NCI-H526 treated with DMSO at 0.1 percent for 48 hours (cell line): ENCODE measurements at places on chromosomes 3 and 15.
A peak's percentile ranks its signal among the peaks of the same experiment; 100 is the strongest.

- DNase-seq, result no peak
Measured at GRCh38 chr3:106067711-106068110, 198.9 kb upstream of the CBLB start.

DNA sequence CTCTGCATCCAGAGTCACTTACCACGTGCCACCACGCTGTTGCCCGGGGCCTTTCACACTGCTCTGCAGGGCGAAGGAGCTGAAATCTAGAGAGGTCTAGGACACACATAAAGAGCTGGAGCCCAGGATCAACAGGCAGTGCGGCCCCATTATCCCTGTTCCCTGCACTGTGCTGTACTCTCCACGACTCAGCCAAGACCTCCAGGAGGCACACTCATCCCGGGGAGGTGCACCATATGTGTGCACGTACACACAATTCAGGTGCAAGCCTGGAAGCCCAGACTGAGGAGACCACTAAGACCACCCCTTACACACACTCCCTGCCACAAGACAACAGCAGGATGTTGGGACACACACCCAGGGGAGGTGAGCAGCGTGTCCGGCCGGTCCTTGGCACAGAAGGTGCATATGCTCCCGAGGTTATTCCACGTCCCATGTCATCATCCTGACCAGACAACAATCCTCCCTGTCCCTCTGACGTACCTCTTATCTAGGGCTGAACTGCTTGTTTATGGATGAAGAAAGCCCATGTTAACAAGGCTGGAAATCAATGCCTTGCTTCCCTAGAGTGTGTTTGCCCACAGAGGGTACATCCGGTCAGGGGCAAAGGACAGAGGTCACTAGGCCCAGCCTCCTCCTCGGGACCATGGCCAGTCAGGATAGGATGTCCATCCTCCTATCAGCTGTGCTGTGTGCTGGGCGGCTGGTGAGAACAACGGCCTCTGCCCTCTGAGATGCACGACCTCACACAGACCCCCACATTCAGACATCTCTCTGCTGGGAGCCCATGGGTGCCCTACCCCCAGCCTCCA is 16.1 kb downstream of the KLF15 start:
- no peak for DNase-seq

DNA sequence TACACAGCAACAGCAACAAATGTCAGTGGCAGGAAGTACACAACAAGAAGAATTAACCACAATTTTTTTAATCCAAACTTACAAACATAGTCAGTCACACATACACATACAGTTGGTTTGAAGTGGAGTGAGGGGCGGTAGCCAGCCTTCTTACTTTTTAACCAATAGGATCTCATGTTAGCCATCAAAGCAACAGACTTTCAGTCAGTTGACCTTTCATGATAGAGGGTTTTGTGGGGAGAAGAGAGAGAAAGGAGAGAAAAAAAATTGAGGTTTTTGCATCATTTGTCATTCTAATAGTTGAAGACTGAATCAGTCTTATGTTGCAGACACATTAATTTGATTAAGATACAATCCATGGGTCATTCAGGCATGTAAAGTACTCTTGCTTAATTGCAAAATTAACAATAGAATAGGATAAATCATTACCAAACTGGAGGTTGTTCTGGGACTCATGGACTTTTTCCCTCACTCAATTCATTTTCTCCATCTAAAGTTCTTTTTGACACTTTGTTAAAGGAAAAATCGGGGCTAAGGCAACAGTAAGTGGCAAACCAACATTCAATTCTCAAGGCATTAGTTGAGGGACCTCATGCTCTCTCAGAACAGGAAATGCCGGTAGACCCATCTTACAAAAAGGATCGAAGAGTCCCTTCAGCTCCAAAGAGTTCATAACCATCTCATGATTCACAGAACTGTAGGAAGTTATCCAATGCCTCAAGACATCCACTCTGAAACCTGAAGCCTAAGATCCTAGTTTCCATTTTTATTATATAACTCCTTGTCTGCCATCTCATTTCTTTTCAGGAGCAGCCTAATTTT is 159.5 kb upstream of the LPP start:
- DNase-seq, result no peak

DNA sequence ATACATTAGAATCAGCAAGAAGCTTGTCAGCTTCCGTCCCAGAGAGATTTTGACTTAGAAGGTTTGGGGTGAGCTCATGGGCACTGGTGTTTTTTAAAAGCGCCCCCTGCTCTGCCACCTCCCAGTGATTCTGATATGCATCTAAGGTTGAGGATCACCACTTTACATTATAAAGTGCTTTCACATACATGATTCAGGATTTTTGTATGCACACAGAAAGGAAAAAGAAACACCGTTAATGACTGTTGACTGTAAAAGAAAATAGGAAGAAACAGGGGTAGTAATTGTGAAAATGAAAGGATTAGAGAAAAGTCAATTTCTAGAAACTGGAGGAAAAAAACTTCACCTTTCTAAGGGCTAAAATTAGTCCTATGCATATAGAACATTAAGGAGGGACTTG is 104.9 kb upstream of the ZBED2 start:
- no peak for DNase-seq

DNA sequence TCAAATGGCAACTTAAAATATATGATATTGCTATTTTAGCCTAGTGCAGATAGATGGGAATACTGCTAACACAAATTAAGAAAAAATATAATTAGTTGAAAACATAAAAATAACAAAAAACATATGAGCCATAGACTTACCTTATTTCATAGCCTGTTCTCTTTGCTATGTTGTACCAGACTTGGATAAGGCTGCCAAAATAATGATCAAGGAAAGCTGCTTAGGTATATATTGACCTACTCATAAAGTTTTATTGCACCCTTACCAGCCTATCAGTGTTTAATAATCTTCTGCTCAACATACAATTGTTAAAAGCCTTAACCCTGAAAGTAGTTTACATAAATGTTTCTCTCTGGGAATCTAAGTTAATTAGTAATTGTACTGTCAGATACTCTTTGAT is at the start of gene SI:
Gene SI, minus strand, starts transcription at position 204 of the 400 bp plus-strand sequence. CDS start 2,484 bp downstream, outside the sequence.
- no peak for DNase-seq

GRCh38 chr3:141575879-141576743 is 89.3 kb downstream of the RASA2 start:
- peak; percentile 32 for DNase-seq

- DNase-seq, result no peak
Measured at GRCh38 chr3:64152086-64152485, 73.2 kb downstream of the PRICKLE2 start.

GRCh38 chr15:66078196-66078928 is 175.2 kb downstream of the MEGF11 start:
- DNase-seq, result no peak

GRCh38 chr15:80701676-80702311 is 6.7 kb downstream of the ABHD17C start:
- DNase-seq, result no peak

DNA sequence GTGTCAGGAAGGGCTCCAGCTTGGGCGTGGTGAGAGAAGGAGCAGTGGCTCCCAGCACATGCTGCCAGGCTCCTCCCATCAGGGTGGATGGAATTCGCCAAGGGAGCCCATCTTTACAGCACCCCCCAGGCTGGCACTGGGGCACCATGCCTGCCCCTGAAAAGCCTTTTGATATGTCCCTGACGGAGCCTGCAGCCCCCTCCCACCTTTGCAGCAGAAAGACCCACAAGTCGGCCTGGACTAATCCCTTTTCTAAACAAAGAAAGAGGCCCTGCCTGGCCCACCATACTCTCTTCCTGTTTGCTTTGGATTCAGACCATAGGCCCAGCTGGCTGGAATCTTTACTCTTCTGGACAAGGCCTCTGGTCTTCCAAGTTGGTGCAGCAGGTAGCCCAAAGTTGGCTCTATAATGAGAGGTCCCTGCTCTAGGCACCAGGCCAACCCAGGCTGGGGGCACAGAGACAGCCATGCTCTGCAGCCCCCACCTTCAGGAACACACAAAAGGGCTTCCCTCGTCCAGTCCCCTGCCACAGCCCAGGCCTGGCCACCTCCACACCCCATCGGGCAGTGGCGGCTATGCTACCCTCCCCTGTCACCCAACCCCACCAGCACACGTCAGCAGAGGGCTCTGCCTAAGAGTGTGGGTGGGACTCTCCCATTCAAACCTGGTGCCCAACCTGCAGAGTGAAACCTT is 5.4 kb downstream of the ANPEP start:
- no peak for DNase-seq

DNA sequence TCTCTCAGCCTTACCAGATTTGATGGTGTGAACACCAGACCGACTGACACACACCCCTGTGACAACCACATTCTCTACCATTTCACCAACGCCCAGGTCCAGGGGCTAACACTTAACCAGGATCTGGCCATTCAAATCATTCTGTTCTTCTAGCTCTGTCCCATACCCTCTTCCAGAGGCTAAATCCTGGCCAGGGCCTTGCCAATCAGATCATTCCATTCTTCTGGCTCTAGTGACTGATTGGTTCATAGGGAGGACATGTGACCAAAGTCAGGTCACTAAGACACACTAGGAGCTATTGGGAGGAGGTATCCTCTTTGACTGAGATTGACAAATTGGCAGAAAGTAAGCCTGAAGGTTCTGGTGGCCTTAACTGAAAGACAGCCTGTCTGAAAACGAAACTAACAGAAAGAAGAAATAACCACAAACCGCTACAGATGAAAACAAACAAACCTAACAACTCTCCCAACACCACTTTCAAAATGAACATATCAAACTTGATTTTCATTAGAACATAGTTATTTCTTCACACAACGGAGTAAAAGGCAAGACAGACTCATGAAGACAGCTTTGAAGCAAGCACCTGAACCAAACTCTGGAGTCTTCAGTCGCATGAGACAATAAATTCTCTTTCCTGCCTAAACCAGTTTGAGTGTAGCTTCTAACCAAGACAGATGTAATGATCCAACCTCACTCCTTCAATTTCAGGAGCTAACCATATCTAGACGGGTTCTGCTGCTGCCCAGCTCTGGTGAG is 68.5 kb downstream of the TRANK1 start:
- DNase-seq, result no peak

DNA sequence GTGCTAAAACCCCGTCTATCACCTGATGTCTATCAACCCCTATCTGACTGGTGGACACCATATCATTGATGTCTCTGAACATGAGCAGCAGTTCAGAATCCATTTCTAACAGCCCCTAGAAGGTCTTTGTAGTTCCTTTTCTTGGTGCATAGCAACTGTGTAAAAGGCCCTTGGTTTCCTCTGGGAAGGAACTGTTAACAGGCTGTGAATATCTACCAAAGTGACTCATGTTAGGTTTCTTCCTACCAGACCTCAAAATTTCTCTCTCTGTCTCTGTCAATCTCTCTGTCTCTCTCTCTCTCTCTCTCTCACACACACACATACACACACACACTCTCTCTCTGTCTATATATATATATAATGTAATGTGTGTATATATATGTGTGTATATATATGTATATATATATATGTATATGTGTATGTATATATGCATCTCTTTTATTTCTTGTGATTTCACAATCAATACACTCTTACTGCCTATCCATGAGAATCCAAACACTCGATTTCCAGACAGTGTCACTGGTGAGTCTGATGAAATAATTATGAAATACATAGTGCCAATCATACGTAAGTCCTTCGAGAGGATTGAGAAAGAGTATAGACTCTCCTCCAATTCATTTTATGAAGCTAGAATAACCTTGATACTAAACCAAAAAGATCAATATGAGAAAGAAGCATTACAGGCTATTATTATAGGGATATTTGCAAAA is 335.9 kb upstream of the SLCO3A1 start:
- DNase-seq, result no peak

DNA sequence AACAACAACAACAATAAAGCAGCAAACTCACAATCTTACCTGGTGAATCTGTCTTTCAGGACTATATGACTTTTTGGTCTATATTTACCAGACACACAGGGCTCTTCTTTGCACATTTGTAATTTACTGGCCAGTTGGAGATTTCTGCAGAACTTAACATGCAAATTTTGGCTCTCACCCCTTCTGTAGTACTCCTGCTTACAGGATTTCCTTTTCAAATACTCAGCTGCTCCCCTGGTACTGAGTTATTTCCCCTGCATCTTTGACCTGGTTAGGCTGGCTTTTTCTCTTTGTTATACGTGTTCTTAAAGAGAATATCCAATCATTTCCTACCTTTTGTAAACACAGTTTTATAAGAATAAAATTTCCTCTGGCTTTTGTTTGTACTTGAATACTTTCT is 228.0 kb downstream of the MBNL1 start:
- no peak for DNase-seq

- DNase-seq, result no peak
Measured at GRCh38 chr3:51559961-51560360, 21.4 kb downstream of the RAD54L2 start.

GRCh38 chr3:139519998-139520737 is 19.4 kb downstream of the RBP1 start:
- DNase-seq, result no peak

DNA sequence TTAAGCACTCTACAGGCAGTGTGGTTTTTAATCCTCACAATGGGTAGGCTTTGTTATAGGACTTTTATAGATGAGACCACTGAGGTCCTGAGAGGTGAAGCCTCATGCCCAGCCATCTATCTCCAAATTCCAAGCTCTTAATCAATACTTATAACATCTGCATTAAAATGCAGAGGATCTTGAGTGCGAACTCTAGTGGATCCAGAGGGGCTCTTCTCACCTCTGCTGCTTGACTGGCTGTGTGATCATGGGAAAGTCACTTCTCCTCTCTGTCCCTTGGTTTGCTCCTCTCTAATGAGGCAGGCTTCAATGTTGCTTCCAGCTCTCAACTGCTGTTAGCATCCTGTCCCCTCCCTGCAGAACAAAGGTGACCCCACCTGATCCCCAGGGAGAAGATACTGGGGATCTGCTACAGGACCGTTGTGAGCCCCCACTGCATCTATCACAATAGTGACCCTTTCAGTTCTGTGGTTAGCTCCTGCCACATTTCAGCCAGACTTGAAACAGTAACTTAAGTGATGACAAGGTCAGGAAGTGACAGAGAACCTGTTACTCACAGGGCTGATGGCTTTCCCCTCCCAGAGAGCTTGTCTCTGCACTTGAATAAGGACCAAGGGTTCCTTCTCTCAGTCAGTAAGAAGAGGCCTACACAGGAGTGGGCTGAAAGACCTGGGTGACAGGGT is 1.3 kb downstream of the SLC27A2 start:
- DNase-seq, result no peak

DNA sequence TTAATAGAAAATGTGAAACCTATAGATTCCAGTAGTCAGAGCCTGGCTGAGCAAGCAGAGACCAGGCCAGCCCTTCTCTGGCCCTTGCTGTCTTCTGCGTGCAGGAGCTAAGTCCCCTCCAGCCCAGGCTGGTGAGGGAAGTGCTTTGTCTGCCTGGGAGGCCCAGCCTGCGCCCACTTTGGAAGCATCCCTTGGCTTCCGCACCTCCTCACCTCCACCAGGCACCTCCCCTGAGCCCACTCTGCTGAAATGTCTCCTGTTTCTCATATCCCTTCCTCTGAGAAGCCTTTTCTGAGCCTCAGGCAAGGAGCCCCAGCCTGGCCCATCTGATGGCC is 45.3 kb downstream of the ALDH1L1 start:
- DNase-seq, result no peak

DNA sequence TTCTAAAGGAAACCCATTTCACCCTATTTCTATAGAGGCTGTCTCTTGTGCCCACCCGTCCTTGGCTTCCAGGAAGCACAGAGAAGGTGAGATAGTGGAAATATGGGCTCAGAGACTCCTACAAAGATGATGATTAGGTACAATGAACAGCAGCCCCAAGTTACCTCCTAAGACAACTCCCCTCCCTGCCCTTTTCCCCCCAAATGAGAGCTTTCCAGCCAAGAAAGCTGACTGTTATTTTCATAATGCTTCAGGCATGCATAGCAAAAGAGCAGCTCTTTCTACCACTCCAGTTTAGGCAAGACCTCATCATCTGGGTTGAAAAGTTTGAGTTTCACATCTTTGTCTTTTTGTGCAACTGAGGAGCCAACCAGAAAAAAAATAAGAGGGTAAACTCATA is 248.8 kb upstream of the ADAMTS9 start:
- no peak for DNase-seq
